T follicular helper cell (primary cell): ENCODE measurements at places on chromosomes 3 and 15.

DNA sequence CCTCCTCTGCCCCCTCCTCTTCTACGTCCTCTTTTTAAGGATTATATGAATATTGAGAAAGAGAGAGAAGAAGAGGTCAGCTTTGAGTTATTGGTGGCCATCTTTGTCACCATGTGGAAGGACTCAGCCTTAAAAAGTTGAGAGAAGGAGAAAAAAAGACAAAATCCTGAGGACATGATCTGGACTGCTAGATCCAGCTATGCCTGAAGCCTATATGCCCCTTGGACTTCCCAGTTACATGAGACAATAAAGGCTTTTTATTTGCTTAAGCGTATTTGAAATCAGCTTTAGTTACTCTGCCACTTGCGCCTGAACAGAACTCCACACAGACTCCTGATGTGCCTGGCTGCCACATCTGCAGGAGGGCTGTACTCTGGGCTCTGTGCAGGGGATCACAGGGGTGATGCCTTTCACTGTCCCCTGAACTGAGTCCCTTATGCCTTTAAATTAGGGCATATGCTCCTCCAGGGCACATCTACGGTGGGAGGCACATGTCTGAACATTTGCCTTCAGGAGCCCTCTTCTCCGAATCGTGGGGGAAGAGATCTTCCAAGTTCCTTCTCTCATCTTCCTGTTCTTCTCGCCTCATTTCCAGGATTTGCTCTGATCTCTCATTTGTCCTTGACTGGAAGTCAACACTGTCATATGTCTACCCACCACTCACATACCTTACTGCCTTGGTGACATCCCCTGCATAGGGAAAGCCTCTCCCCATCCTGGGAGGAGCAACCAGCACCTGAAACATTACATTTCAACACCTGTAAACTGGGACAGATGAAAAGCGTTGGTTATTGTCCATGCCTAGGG is 14.0 kb upstream of the PLA2G4E start:
- no peak for DNase-seq

DNA sequence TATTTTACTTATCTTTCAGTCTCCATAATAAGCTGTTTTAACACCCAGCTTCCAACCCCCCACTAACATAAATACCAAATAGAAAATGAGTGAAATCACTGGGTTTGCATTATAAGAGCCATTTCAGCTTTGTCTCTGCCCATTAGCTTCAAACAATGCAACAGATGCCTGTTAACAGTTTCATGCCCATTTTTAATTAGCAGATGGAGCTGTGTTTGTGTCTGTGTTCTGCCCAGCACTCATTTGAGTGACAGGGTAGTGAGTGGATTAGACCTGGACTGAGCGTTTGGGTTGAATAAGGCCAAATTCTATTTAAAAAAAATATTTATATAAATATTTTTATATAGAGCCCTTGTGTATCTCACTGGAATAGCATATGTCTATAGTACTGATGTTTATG is 7.4 kb downstream of the RAB8B start:
- no peak for DNase-seq

- no peak for DNase-seq
Observed at GRCh38 chr15:41839781-41840491, 1.3 kb downstream of the PLA2G4B start.

DNA sequence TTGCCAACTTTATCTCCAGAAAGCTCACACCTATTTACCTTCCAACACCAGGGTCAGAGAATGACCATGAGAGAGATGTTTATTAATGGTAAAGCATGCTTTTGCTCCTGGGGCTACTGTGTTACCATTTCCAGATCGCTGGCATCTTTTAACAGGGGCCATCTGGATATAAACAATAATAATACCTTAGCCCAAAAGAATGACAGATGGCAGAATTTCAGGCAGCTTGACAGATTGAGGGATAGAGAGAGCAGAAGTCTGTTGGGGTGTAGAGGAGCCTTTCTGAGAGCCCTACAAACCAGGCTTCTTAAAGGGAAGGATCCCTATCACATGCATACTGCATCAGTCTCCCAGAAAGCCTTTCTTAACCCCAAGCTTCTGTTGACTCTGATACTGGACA is 17.7 kb downstream of the RBP1 start:
- DNase-seq = no peak

DNA sequence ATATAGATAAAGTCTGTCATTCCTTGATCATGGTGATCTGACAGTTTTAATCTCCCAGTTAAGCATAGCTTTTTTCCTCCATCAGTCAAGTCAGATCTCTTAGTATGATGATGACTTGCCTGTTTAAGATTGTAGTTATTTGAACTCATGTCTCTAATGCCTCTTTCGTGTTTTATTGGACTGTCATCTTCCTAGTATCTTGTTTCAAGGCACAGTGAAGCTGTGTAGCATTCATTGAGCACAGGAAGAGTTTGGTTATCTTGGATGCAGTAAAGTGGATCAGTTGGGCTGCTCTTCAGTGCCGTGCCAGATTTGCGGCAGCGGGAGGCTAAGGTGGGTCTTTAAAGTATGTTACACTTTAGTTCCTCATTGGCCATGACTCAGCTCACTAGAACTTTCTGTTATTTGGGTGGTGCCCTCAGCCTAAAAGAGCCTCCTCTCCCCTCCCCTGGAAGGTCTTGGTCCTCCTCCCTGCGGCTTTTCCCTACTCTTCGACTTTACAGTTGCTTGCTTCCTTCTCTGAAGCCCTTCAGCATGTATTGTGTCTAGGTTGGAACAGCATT is 45.7 kb upstream of the SKOR1 start:
- no peak for DNase-seq

GRCh38 chr3:134446800-134447199 is 39.0 kb downstream of the ANAPC13 start:
- no peak for DNase-seq

DNA sequence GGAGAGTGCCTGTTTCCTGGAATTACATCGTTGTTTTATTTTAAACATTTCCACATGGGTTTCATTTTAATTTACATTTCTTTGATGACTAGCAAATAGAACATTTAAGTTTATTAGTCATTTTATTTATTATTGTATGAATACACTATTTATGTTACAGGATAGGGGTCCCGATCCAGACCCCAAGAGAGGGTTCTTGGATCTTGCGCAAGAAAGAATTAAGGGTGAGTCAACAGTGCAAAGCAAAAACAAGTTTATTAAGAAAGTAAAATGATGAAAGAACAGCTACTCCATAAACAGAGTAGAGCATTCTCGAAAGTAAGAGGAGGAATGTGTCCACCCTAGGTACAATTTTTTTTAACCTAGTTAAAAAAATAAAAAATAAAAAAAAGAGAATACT is 539.5 kb downstream of the NAALADL2 start:
- no peak for DNase-seq

- DNase-seq = no peak
Observed at GRCh38 chr3:13475871-13476590, 4.1 kb upstream of the HDAC11 start.

GRCh38 chr15:20355256-20355868 is 186.2 kb downstream of the GOLGA6L6 start:
- no peak for DNase-seq

DNA sequence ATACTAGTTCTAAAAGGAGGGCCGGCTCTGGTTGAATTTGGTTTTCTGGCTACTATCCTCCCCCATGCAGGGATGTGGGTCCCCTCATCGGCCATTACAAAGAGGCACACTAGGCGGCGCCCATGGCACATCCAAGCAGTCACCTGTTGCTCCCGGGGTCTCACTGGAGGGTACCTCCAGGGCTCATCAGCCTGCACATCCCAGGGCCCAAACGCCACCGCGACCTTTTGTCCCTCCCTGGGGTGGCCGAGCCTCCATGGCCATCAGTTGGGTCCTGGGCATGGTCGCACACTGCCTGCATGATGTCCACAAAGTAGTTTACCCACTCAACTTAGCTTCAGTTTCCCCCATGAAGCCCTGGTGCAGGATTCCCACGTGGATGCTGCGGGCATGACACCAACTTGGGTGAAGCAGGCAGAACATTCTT is 28.3 kb downstream of the IDH3A start:
- DNase-seq = no peak

DNA sequence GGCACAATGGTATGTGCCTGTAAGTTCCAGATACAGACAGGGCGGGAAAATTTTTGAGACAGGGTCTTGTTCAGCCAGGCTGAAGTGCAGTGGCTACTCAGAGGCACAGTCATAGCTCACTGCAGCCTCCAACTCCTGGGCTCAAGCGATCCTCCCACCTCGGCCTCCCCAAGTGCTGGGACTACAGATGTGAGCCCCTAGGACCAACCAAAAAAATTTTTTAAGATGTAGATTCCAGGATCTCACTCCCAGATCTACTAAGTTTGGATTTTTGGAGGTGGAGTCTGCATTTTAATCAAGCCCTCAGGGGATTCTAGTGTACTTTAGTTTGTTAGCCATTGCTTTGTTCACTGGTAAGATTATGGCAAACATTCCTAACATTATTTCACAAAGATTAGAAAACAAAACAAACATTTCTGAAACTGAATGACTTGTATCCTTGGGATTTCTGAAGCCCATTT is 2.7 kb downstream of the LIPH start:
- DNase-seq = no peak
